ACHN (cell line): ENCODE measurements at places on chromosomes 3 and 15.

GRCh38 chr3:183309276-183309675, 56.2 kb downstream of the B3GNT5 start:
- DNase-seq, result no peak

GRCh38 chr15:41502795-41503668, 9.4 kb downstream of the ITPKA start:
- no peak for DNase-seq

DNA sequence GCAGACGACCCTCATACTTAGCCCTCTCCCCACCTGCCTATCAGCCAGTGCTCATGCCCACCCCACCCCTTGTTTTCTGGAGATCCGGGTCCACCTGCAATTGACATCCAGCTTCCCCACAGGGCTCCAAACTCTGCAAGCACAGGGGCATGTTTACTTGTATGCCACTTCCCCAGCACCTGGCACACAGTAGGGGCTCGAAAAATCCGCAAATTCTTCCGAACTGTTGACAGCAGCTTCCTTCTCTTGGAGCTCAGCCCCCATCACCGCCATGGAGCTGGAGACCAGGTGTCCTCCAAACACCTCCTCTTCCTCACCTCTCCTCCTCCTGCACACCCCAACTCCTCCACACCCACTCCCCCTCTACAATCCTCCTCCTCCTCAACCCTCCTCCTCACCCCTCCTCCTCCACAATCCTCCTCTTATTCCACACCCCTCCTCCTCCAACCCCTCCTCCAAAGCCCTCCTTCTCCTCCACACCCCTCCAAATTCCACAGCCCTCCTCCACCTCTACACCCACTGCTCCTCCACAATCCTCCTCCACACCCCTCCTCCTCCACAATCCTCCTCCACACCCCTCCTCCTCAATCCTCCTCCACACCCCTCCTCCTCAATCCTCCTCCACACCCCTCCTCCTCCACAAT, 70.4 kb upstream of the BLM start:
- DNase-seq, result no peak

- no peak for DNase-seq
These were observed 1.9 kb downstream of the DMXL2 start for GRCh38 chr15:51620641-51621040.

DNA sequence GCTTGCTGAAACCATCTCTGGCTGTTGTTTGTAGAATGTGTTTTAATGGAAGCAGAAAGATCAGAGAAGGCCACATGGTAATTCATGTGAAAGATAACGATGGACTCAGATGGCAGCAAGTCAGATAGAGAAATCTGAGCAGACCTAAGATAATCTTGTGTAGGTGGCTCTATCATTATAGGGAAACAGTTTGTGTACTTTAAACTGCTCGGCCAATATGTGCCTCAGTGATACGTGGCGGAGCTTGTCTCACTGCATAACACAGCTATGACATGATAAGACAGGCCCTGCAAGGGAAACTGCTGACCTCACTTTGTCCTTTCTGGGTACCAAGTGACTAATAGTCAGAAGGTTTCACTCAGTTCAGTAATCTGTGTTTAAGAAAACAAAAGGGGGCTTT, 51.0 kb downstream of the MME start:
- DNase-seq, result no peak

- no peak for DNase-seq
These were observed 174.3 kb downstream of the TP63 start for GRCh38 chr3:189805375-189806067.

DNA sequence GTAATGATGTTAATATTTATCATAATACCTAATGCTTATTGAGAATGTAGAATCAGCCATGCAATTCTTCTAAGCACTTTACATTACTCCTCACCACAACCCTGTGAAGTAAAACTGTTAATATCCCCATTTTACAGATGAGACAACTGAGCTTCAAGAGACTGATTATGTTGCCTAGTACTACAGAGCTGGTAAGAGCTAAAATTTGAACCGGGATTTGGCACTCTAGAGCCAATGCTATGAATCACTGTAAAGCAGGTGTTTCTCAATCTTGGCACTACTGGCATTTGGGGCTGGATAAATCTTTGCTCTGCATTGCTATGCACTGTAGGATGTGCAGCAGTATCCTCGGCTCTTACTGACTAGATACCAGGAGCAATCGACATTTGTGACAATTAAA, 367.7 kb downstream of the MAGI1 start:
- no peak for DNase-seq

DNA sequence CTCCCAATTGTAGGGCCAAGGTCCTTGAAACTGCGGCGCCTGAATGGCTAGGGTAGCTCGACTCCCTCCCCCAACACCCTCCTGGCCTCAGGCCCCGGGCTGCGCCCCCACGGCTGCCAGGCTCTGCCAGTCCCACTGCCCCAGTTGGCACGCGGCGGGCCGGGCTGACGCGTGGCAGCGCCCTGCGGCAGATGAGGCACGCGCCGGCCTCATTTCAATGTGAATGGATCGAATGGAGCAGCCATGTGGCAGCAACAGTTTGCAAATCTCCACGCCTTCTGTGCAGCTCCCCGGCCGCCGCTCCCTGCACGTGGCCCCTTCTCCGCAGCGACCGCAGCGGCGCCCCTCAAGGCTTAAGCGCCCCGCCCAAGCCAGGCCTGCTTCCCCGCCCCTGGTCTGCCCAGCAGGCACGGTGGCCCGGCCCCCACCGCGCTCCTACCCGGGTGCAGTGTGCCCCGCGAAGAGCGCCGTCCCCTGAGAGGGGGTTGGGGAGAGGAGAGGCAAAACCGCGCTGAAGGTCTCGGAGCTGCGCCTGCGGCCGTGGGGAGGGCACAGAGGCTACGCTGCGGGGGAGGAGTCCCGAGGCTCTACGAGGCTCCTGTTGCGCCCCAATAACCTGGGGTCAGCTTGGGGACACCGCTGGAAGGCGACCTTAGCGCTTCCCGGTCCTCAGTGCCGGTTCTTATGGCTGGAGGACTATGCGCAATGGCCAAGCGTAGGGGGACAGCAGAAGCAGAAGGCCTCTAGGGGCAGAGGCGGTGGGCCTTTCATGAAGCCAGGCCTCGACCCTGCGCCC, 3.1 kb upstream of the DLL4 start:
- no peak for DNase-seq

DNA sequence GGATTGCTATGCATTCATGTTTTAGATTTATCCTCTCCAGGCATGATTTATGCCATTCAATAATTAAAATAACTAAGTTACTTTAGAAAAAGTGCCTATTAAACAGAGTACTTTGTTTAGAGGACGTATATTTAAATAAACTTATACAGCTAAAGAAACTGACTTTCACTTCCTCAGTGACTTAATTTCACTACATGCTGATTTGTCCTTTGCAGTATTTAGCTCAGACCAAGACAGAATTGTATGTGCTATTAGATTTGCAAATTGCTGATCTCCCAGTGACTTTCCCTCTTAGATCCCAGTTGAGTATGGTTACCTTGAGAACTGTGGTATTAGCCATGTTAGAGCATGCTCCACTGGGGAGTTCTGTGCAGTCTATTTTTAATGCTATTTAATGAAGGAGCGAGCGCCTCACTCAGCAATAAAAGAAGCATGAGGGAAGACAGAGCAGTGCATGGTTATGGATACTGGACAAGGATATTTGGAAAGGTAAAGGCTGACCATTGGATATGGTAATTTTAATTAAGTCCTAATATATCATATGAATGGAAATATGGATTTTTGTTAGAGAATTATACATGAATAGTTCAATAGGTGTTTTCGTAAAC, 2.7 kb downstream of the ARPP21 start:
- DNase-seq, result no peak

DNA sequence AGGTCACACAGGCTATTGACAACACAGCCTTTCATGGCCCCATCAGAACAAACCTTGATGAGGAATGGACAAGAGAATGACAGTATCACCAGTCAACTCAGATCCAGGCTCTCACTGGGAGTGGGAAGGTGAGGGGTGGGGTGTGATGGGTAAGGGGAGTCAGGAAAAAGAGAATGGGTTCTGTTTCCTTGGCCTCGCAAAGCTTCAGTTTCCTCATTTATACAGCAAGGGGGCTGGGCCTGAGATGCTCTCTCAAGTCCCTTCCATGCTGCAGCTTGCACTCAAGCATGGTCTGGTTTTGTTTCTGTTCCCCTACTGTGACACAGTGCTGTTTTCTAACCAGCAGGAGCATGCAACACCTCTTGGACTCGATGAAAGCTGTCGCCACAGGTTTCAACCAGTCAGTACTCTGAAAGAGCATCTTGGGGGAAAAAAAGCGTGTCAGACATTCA, 65.7 kb upstream of the IL12A start:
- DNase-seq, result no peak

GRCh38 chr3:86634361-86634760, 356.6 kb downstream of the VGLL3 start:
- DNase-seq, result no peak
